CD4-positive, CD25-positive, alpha-beta regulatory T cell (primary cell): ENCODE measurements at places on chromosomes 7 and 10.

- no peak for DNase-seq
Measured at GRCh38 chr7:156082048-156083040, 270.1 kb upstream of the SHH start.

DNA sequence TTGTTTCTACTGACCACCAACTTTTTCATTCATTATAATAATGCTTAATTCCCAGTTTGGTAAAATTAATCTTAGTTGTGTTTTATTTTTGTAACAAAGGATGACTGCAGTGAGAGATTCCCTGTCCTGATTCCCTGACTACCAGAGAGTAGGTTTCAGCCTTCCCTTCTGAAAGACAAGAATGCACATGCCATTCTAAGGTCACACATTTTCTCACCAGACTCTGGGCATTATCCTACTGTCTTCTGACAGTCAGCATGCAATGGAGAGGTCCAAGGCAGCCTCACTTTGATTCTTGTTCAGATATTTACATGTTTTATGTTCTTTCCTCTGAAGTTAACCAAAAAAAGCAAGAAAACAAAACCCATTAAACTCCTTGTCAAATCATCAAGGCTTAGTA lies 372.7 kb upstream of the CDC14C start:
- no peak for DNase-seq

- peak; percentile 59 for DNase-seq
Measured at GRCh38 chr7:128059143-128059988, 28.1 kb upstream of the LRRC4 start.

DNA sequence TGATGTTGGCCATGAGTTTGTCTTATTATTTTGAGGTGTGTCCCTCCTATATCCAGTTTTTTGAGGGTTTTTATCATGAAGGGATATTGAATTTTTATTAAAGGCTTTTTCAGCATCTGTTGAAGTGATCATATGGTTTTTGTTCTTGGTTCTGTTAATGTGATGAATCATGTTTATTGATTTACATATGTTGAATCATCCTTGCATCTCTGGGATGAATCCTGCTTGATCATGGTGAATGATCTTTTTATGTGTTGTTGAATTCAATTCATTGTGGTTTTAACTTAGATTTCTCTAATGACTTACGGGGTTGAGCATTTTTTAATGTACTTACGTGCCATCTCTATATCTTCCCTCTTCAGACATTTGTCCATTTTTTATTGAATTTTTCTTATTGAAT lies 22.9 kb downstream of the DLD start:
- DNase-seq = no peak

GRCh38 chr10:34938399-34938670 lies 123.2 kb upstream of the PARD3 start:
- DNase-seq = no peak

- no peak for DNase-seq
Measured at GRCh38 chr10:73886661-73887293, 12.4 kb upstream of the CAMK2G start.

DNA sequence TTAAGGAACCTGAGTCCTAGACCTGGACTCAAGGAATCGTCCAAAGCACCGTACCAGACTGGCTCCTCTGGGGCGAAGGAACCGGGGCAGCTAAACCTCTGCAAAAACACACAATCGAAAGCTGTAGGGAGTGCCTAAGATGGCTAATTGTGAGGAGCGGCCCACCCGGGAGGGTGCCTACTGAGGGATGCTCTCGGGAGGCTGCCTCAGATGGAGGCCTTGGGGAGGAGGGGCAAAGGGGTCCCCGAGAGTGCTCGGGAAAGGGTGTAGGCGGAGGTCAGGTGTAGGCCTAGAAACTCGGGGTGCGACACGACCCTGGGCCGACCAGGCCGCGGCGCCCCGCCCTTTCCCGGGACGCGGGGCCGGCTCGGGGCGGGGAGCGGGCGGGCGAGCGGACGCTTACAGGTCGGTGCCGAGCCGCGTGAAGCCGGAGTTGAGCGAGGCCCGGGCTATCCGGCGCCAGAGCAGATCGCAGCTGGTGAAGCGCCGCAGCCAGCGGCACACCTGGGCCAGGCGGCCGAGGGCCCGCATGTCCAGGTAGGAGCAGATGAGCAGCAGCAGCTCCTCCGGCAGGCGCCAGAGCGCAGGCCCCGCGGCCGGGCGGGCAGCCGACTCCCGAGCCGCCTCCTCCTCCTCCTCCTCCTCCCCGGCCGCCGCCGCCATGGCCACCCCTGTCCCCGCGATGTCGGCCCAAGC lies 844 bp downstream of the FBXW4 start:
- peak; percentile 34 for DNase-seq

GRCh38 chr10:118340486-118340885 lies 1.6 kb downstream of the FAM204A start:
- no peak for DNase-seq

DNA sequence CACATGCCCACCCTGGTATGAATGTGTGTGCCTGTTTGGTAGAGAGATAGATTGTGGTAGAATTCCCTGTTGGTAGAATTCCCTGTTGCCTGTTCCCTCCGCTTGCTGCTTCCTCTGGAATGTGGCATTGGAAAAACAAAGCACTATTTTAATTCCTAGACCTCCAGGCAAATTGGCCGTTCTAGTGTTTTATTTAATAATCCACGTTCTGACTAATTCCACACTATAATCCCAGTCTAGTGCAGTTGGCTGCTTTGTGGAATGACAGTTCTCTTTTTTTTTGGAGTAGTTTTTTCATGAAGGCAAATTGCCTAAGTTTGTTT lies 2.0 kb downstream of the HECW1 start:
- DNase-seq = no peak

GRCh38 chr7:106775552-106775936 lies 89.5 kb upstream of the PIK3CG start:
- no peak for DNase-seq

DNA sequence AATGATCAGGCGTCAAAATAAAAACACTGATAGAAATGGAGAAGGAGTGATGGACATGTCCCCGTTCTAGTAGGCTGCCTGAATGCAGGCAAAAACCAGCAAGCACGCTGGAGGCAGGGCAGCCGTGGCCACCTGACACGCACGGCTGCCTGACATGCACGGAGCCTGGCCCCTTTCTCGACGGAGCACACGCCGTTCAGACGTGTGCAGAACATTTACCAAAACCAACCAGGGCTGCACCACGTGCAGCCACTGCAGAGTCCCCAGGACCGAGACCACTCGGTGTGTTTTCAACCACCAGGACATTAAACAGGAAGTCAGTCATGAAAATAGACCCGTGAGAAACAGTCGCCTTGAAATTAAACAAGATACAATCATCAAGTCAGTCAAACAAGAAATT lies 61.9 kb upstream of the NKX6-2 start:
- DNase-seq = no peak

DNA sequence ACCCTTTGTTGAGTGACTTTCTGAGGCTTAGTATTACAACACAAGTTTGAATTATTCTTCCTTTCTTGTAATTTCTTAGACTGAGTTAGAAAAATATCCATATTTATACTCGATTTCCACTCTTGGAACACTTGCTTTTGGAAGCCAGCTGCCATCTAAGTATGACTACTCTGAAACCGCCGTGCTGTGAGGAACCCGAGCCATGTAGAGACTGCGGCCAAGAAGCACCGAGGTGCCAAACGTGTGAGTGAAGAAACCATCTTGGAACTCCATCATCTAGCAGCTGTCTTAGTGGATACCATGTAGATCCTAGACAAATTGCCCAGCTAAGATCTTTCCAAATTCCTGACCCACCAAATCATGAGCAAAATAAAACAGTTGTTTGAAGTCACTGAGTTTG lies 49.7 kb upstream of the PRKAR2B start:
- no peak for DNase-seq

DNA sequence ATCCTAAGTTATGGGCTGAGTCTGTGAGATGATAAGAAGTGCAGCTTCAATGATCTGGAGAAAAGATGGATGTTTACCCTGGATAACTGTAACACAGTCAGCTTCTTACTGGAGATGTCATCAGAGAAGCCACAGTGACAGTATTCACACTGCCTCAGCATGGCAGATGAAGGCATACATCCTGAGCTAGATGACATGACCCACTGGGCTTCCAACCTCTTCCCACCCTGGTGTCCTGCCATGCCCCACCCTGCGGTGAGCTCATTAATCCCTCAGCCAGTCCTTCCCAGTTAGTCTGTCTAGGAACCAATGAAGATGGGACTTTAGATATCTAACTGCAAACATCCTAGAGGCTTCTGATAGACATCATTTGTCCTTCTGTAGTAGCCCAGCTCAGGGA lies 213.8 kb downstream of the TAX1BP1 start:
- DNase-seq = no peak

- no peak for DNase-seq
Measured at GRCh38 chr10:129896136-129896859, 67.8 kb downstream of the EBF3 start.

DNA sequence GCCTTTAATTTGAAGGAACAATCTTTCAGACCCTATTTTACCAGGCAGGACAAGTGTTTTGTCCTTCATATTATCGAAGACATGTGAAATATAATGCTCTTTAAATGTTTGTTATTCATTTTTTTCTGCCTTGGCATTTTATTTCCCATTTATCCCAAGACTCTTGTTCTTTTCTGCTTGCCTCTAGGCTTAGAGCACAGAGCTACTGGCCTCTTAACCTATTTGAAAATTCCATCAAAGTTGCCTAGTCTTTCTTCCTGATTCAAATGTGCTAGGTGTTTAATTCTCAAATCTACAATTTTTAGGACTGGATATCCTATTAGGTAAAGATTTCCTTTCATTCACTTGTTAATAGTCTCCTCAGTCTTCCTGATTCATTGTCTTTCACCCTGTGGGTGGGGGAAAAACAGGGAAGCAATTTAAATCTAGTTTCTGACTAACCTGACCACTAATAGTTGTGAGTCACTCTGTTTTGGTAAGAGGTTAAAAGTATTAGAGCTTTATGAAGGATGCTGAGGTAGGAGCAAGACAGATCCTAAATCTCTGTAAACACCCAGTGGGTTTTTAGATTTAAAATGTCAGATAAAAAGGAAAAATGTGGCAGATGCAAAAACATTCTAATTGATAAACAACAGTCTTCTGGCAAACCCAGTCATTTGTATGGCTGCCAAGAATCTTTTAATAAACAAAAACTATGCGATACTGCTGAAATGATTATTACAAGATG lies 1.5 kb downstream of the LIPK start:
- no peak for DNase-seq

DNA sequence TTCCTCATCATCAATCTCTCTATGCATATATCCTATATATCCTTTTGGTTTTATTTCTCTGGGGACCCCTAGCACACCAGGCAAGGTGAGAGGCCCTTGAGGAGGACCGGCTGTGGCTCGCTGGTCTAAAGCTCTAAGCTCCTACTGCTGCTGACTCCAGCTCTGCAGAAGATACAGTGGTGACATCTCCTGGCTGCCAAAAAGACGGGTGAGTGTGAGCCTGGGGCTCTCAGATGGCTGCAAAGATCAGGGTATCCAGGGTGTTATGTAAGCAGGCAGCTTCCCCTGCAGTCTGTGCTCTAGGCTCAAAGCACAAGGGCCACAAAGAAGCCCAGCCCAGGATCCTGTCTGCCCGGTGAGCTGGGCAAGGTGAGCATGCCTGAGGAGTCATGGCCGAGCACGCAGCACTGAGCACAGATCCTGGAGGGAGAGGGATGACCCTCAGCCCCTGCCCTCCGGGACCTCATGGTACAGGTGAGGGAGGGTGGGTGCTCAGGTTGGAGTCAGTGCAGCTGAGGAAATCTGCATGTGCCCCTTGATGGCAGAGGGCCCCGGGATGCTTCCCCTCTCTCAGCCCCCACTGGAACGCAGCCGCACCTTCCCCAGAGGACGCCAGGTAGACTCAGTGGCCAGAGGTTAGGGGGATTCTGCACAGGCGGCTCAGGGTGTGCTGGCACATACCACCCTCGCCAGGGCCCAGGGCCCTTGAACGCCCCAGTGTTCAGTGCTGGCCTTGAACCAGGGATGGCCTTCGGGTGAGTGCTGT lies 95.4 kb upstream of the INSIG1 start:
- no peak for DNase-seq

DNA sequence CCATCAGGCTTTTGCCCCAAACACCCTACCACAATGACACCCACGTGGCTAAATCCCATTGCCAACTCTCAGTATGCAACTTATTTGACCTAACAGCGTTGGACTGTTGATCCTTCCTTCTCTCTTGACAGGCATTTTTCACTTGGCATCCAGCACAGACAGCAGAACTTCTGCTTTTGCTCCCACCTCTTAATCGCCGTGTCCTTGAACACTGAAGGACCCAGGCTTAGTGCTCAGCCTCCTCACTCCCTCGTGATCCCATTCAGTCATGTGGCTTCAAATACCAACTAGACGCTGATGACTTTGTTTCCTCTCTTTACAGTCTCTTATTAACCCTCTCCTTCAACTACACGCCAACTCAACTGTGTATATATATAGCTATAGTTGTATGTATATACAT lies 25.0 kb downstream of the ZFAND2A start:
- DNase-seq = no peak

GRCh38 chr10:34567659-34568253 lies 247.3 kb downstream of the PARD3 start:
- DNase-seq = no peak

GRCh38 chr10:104016661-104017060 lies 49.7 kb downstream of the SLK start:
- DNase-seq = no peak

DNA sequence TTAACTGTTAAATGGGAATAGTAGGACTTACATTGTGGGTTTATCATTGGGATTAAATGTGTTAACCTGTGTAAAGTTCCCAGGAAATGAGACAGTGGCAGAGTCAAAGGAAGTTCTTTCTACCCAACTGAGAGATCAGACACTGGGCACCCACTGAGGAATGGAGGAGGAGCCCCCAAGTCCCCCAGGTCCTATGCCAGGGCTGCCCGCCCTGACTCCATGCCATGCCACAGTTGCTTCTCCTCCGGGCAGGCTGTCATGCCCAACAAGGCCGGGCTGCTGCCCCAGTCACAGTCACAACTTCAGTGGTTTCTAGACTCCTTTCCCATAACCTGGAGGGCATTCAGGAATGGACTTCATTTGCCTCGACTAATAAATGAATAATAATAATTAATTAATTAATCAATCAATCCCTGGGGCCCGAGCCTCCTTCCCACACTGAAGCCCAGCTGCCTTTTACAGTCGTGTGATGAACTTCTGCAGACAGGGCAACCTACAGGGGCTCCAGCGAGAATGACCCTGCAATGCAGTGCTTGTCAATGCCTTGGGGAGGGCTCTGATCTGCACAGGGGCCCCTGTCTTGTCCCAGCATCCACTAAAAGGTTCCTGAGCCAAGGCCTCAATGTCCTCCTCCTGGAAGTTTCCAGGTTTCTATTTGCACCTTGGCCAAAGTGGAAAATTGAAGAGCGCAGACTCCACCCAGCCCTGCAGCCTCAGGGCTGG lies 32.4 kb downstream of the DRGX start:
- no peak for DNase-seq

- DNase-seq = no peak
Measured at GRCh38 chr10:132030898-132031463, 34.8 kb upstream of the JAKMIP3 start.

GRCh38 chr7:25037325-25037724 lies 57.3 kb upstream of the OSBPL3 start:
- no peak for DNase-seq

- DNase-seq = no peak
Measured at GRCh38 chr7:30927559-30927958, 15.9 kb downstream of the AQP1 start.
